ENCODE measurements at places on chromosomes 12 and 14.

- no peak for DNase-seq
Measured at GRCh38 chr14:61482348-61483206, 161.2 kb downstream of the PRKCH start.

DNA sequence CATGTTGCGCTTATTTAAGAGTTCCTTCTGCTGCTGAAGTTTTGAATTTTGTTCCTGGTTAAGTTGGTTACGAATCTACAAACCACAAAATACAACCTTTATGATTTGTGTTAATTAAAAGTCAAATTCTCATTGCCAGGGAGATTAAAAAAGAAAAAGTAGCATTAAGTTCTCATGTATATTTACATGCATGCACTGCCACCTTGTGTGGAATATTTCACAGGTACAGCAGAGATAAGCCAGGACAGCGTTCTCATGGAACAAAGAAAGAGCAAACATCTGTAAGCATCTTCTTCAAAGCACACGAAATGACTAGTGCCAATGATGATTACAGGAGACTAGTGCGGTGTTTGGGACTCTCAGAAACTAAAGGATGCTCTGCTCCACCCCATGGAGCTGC, 34.2 kb downstream of the ZFYVE21 start:
- DNase-seq: no peak

- no peak for DNase-seq
Measured at GRCh38 chr14:87491816-87492215, 501.2 kb downstream of the GALC start.

- no peak for DNase-seq
Measured at GRCh38 chr12:22491034-22491433, 53.3 kb downstream of the C2CD5 start.

DNA sequence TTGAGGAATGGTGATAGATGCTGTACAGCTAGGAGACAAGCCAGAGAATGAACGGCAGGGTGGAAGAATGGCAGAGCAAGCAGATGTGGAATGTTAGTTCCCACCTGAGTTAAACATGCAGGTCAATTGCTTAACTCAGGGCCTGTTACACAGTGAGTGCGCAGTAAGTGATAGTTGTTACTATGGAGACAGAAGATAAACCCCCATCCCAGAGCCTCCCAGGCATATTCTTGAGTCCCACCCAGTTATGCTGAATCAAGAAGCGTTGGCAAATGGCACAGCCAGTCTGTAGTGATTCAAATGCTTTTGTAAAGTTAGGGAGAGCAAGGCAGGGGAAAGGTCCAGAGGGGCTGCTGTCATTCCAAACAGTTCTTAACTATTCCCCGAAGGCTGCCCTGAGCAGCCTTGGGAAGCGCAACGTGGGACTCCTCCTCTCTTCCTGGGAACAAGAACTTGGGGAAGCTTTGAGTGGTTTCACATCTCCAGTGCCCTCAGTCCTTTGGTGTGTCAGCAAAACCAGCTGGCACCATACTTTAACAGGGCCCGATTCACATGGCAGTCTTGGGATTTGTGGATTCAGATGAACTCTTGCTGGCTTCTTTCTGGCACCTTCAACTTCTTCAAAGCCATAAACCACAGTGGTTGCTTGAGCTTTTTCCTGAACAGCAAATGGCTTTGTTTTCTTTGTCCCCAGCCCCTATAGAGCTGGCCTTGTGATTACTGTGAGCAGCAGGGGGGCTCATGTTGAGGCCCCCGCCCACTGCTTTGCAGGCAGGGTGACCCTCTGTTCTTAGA, 66.4 kb downstream of the PPM1A start:
- DNase-seq: no peak

DNA sequence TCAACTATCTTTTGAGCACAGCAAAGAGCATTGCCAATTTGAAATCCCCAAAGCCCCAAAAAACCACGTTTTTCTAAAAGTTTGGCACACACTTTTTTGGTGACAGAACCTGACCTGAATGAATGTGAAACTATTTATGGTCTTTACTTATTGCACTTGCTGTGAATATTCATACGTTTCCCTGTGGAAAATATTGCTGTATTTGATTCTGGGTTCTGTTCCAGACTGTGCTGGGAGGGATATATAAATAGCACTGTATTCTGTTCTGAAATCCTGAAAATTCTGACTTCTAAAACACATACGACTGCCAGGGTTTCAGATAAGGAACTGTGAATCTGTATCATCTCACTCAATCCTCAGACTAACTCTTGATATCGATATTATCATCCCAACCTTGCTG, 35.1 kb downstream of the NR1H4 start:
- no peak for DNase-seq

DNA sequence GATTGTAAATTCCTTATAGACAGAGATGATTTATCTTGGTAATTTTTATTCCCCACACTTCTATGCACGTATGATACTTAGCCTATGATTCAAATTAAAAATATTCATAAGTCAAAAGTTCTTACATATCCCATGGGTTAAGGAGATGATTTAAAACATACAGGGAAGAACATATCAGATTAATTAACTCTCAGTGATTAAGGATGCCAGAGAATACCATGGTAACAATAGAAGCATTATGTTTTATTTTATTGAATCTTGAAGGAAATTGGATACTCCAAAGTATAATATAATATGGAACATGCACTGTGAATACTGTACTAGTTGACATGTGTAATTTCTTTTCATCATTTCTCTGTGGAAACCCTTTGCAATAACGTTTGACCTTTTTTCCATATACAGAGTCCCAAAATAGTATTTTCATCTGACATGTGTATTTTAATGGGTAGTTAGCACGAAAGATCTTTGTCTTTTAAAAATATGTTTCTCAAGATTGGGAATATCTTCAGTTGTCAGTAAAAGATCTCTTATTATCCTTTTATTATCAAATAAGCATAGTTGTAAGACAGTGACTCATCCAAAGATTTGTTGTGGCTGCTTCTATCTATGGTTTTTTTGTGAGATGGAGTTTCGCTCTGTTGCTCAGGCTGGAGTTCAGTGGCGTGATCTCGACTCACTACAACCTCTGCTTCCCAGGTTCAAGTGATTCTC, 166.7 kb downstream of the RAD51B start:
- DNase-seq: no peak

- DNase-seq: no peak
Measured at GRCh38 chr14:76259029-76259735, 107.5 kb downstream of the GPATCH2L start.

GRCh38 chr12:52660934-52661499, 9.0 kb upstream of the KRT2 start:
- DNase-seq: no peak

- no peak for DNase-seq
Measured at GRCh38 chr12:57430112-57430930, 522 bp downstream of the R3HDM2 start.

DNA sequence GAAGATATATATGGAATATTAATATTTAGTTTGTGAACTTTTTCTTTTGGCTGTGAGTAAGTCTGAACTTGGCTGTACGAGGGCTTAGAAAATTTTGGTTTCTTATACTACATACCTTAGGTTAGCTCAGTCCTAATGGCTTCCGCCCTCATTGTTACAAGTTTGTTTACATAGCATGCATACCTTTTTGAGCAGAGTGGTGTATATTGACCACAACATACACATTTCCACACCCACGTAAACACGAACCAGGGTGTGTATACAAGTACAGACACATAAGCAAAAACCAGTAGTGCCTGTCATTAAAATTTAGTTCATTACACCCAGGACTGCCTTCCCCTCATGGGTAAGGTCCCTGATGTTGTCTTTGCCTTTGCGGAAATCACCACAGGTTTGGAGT, 230.2 kb upstream of the RGS6 start:
- no peak for DNase-seq

- DNase-seq: no peak
Measured at GRCh38 chr12:112549031-112549430, 130.3 kb downstream of the PTPN11 start.

GRCh38 chr14:103118663-103119404, 4.4 kb upstream of the TNFAIP2 start:
- no peak for DNase-seq

DNA sequence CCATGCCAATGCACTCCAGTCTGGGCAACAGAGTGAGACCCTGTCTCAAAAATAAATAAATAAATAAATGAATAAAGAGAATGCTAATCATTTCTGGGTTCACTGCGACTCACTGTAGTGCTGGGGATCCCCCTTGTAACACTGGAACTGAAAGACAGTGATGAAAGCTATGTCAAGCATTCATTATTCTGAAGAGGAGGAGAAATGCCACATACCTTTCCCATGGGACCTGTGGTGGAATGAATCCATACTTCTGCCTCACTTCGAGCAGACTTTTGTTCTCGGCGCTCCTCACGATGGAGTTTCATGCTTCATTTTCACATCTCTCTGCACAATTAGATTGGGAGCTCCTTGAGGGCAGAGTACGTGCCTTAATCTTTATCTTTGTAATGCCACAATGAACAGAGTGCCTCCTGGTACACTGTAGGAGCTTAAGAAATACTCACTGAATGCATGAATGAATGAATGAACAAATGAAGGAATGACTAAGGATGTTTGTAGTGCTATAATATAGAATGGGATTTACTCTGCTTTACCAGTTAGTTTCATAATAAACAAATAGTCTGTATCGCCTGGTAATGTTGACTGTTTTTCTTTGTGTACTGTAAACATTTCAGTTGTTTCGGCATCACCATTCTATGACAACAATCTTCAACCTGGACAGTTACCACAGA, 45.8 kb downstream of the DRAM1 start:
- no peak for DNase-seq

DNA sequence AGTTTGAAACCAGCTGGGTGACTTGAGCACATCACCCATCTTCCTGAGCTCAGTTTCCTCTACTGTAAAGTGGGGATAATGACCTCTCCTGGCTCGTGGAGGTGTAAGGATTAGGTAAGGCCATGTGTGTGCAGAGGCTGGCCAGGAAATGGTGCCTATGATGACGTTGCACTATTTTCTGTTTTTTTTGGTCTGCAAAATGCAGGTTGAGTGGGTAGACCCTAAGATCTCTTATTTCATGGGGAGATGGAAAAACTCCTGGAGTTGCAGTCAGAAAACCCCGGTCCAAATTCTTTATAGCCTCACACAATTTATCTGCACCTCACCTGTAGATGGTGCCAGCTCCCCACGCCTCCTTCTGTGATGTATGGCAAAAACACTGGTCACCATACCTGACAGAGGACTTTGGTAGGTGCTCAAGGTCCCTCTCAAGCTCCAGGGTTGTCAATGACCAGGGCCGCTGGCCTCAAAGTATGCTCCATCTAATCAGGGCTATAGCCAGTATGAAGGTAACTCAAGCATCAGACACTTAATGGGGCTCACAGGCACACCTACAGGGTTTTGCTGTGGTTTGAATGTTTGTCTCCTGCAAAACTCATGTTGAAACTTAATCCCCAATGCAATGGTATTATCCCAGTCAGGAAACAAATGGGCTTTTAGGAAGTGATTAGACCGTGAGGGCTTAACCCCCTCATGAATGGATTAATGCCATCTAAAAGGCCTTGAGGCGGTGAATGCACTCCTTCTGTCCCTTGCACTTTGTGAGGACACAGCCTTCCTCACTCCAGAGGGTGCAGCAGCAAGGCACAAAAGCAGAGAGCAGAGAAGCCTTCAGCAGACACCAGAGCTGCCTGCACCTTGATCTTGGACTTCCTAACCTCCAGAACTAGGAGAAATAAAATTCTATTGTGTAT, 17.6 kb downstream of the C14orf132 start:
- no peak for DNase-seq

GRCh38 chr12:6963791-6964413, 6.6 kb downstream of the PHB2 start:
- DNase-seq: no peak

- no peak for DNase-seq
Measured at GRCh38 chr12:131030472-131031328, 77.0 kb downstream of the ADGRD1 start.

GRCh38 chr12:43208221-43208620, 343.8 kb downstream of the ADAMTS20 start:
- DNase-seq: no peak

DNA sequence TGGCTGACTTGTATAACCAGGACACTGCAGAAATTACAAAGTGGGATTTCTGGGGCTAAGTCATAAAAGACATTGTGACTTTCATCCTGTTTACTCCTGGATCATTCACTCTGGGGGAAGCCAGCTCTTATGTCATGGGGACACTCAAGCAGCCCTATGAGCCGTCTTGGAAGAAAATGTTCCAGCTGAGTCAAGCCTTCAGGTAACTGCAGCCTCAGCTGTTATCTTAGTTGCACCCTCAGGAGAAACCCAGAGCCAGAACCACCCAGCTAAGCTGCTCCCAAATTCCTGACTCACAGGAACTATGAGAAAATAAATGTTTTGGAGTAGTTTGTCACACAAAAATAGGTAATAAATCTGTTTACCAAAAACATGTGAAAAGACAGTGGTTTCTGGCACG, 43.1 kb upstream of the GXYLT1 start:
- no peak for DNase-seq

DNA sequence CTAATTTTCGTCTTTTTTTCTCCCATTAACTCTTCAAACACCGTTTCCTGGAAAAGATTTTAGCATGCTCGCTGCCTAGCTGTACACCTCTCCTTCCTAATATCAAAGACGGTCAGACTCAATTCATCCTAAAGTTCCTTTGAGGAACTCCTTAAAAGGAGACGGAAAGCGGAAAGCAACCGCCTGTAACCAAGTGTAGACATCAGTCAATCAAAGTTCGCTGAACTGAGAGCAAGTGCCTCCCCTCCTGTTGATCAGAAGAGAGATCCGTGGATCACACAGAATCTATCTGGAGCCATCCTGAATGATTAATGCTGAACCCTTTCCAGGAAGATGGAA, 412 bp upstream of the TEP1 start:
- peak; percentile 8 for DNase-seq

- no peak for DNase-seq
Measured at GRCh38 chr12:90987520-90987919, 17.3 kb downstream of the EPYC start.

- DNase-seq: no peak
Measured at GRCh38 chr12:120167529-120168095, 26.9 kb downstream of the GCN1 start.

- DNase-seq: no peak
Measured at GRCh38 chr14:99023371-99023770, 248.6 kb downstream of the BCL11B start.
